HAP-1 (cell line): ENCODE measurements at places on chromosomes 12 and 14.

DNA sequence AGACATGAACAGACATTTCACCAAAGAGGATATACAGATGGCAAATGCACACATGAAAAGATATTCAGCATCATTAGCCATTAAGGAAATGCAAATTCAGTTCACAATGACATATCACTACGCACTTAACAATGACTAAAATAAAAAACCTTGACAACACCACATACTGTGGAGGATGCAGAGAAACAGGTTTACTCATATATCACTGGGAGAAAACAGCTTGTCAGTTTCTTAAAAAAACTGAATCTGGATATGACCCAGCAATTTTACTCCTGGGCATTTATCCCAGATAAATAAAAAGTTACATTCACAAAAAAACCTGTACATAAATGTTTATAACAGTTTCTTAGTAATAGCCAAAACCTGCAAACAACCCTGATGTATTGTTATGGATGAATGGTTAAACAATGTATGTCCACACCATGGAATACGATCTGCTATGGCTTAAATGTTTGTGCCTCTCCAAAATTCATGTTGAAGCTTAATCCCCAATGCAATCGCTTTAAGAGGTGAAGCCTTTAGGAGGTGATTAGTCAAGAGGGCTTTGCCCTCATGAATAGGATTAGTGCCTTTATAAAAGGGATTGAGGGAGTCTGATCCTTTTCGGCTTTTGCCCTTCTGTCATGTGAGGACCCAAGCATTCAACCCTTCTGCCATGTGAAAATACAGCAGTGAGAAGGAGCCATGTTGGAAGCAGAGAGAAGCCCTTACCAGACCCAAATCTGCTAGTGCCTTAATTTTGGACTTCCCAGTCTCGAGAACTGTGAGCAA lies 36.0 kb upstream of the PPP4R3A start:
- peak; percentile 99 for DNase-seq

DNA sequence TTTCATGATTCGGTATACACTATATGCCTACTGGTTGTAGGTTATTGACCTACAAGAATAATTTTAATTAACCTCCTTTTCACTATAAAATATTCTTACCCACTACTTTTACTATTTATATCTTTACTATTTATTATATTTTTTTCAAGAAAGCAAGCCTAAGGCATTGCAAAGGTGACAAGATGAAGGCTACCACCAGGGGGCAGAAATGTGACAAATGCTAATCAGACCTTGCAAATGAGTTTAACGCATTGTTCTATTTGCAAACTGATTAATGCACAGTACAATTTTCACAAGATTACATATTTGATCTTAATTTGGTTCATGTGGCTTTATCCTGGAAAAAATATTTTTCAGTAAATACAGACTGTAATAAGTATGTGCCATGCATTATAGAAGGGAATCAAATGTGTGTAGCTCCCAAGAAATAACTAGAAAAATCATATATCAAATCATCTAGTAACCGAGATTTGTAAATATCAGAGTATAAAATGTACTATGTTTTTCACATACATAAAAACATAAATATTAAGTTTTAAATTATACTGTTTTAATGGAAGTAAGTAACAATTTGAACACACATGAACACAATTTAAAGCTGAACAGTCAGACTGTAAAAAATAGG lies 107.0 kb downstream of the ADAMTS20 start:
- peak; percentile 50 for DNase-seq

GRCh38 chr12:26473291-26473690 lies 277.9 kb downstream of the SSPN start:
- DNase-seq = no peak

DNA sequence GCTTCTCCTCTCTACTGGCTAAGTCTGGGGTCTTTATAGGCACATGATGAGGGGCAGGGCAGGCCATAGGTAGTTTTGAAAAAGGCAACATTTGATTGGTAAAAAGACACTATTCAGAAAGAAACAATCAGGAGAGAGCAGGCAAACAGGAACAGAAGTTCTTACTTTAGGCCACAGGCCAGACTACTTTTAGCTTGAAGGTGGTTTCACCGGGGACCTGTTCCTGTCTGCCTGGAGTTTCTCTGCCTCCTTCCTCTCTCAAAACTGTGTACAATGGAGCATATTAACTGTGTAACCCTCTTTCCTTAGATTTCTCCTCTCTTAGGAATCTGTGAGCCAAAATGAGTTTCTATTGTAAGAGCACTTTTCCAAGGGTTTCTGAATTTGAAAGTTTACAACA lies 167.9 kb upstream of the AVPR1A start:
- no peak for DNase-seq

DNA sequence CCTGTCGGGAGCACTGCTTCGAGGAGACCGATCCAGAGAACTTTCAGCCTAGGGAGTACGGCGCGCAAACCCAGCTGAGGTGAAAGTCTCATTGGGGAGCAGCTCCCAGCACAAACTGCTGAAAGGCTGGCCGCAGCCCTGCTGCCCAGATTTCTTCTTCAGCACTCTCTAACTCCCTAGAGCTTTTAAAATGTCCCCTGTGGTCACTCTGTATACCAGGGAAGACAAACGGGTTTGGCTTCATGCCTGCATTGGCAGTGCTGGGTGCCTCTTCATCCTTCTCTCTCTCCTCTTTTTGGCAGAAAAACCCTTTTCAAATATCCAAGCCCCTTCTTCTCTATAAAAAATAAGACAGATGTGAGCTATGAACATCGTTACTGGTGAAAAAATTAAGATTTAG lies 34.9 kb downstream of the BBS10 start:
- DNase-seq = no peak

- no peak for DNase-seq
Observed at GRCh38 chr14:100605230-100605629, 18.0 kb upstream of the BEGAIN start.

DNA sequence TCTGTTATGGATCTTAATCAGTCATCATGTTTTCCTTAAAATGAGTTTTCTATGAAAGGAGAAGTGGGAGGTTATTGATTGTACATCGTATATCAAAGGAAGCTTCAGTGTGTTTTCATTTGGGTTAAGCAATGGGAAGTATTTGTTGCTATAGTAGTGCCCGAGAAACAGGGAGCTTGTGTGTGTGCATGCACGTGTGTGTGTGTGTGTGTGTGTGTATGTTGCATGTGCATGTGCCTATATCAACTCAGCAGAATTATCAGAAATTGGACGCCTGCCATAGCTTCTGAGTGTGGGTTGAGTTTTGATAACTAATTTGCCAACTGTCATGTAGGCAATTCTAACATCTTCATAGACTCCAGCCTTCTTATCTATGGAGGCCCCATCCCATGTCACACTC lies 246.1 kb upstream of the CRY1 start:
- DNase-seq = no peak
